Mesenchymal stem cell (in vitro differentiated cells and primary cell): ENCODE measurements at places on chromosomes 7 and 10.

- no peak for DNase-seq
These were observed 16.8 kb downstream of the GIMAP5 start for GRCh38 chr7:150753826-150754603.

DNA sequence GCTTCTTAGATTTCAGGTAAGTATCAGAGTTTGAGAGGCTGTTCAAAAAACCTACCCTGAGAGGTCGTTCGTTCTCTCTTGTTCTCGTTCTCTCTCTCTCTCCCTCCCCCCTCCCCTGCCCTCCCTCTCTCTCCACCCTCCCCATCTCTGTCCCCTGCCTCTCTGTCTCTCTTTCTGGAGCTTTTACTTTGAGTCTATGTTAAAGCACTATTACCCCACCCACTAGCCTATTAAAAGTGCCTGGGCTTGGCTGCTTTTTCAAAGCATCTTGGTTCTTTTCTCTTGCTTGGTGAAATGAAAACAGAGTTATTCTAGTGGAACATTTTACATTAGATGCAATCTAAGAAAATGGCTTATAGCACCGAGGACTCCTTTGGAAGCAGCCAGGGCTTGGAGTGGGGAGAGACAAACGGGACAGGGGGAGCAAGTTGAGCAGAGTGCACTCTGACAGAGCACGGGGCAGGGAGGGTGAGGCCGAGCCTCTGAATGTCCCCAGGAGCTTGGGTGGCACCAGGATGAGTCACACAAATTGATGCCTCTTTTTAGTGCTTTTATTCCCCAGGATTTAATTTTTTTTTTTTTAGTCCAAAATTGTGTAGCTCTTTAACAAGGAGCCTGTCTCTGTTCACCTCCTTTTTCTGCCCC lies 134.3 kb downstream of the CFAP58 start:
- no peak for DNase-seq

DNA sequence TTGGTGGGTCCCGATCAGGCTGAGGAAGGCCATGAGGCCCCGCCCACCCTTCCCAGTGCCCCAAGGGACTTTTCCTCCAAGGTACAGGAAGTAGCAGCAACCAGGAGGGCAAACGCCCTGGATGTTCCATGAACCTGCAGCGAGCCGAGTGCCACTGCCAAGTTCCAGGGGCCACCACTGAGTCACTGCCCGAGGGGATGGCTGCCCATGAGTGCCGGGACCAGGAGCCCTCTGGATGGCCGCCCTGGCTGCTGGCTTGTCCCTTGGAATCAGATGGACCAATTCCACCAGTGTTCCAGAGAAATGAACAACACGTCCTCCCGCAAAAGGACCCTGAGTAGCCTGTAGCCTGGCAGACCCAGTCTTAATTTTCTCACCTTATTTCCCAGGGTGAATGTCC lies 74.2 kb downstream of the ZRANB1 start:
- no peak for DNase-seq

GRCh38 chr10:62234077-62234605 lies 34.5 kb downstream of the RTKN2 start:
- no peak for DNase-seq

DNA sequence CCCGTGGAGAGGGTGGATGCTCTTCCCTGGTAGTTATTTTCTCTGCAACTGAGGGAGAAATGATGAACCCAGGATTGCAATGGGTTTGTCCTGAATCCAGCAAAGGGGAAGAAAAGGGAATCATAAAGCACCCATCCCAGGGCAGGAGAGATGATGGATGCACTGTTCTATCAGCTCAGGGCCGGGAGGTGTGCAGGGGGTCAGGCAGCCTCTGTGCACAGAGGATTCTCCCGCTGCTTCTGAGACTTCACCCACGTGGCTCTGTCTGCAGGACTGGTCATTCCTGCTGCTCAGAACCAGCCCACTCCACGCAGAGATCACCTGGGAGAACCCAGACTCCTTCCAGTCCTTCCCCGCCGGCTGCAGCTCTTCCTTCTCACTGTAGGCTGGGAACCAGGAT lies 70.7 kb downstream of the RBAK start:
- no peak for DNase-seq
